ENCODE measurements at places on chromosomes 7 and 10.

GRCh38 chr10:605632-606325 lies 83.7 kb downstream of the DIP2C start:
- DNase-seq: no peak

DNA sequence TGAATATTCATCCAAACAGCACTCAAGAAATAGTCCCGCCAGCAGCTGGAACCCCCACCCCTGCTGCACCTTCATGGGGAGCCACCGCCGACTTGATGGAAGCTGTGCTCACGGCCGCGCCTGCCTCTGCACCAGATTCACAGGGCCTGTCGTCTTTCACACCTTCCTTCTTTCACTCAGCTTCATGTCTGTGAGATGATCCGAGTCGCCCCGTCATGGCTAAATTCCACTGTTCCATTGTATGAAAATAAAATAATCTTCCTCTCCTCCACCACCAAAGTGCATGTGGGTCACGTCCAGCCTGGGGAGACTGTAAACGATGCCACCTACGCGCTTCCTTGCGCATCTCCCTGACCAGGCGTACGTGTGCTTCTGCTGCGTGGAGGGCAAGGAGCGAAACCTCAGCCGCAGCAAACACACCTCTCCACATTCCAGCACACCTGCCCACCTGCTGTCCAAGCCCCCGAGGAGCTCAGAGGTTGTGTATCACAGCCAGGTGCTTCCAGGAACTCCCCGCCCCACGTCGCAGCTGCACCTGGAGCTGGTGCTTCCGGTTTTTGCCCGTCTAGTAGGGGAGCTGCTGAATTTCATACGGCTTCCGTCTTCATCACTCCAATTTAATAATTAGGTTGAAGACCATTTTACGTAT lies 137.0 kb downstream of the PTPRN2 start:
- no peak for DNase-seq

DNA sequence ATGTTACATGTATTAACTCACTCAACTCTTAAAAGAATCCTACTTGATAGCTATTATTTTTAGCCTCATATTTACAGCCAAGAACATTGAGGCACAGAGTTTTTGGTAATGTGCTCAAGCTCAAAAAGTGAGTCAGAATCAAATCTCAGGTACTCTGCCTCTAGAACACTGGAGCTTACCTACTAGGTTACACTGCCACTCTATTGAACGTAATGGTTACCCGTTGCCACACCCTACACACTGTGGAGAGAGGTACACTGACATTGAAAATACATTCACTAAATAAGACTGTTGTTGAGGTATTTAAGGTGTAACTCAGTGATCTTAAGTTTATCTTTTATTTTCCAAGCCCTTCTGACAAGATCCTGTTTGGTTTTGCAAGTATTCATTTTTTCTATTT lies 17.9 kb downstream of the SLC26A3 start:
- DNase-seq: no peak

DNA sequence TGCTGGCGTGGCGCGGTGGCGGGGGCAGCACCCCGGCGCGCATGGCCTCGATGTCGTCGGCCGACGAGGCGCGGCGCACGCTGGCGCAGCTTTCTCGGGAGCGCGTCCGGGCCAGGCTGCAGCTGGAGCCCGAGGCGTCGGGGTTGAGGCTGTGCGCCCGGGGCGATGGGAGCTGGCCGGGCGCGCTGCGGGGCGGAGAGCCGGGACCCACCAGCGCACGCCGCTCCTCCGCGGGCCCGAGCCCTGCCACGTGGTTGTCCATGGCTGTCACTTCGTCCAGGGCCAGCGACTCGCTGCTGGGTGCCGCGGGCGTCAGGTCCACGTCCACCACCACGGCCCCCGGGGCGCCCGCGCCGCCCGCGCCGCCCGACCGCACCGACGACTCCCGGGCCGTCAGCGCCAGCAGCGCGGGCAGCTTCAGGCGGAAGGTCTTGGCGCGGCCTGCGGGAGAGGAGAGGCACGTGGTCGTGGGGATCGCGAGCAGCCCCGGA lies 20.0 kb downstream of the KCNH2 start:
- DNase-seq: no peak

DNA sequence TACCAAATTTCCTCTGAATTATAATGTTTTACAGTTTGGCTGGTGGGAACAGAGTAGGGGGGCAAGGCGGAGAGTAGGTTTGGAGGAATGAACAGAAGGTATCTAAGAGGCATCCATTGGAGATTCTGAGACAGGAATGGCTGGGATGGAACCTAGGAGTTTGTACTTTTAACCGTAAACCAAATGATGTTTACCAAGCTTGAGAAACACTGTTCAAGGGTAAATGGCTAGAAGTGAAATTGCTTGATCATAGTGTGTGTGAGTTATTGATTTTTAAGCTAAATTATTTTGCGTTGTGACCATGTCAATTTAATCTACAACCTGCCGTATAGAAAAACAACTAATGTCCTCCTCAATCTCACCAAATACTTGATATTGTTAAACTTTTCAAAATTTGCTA lies 306.4 kb upstream of the PHYHIPL start:
- DNase-seq: no peak

DNA sequence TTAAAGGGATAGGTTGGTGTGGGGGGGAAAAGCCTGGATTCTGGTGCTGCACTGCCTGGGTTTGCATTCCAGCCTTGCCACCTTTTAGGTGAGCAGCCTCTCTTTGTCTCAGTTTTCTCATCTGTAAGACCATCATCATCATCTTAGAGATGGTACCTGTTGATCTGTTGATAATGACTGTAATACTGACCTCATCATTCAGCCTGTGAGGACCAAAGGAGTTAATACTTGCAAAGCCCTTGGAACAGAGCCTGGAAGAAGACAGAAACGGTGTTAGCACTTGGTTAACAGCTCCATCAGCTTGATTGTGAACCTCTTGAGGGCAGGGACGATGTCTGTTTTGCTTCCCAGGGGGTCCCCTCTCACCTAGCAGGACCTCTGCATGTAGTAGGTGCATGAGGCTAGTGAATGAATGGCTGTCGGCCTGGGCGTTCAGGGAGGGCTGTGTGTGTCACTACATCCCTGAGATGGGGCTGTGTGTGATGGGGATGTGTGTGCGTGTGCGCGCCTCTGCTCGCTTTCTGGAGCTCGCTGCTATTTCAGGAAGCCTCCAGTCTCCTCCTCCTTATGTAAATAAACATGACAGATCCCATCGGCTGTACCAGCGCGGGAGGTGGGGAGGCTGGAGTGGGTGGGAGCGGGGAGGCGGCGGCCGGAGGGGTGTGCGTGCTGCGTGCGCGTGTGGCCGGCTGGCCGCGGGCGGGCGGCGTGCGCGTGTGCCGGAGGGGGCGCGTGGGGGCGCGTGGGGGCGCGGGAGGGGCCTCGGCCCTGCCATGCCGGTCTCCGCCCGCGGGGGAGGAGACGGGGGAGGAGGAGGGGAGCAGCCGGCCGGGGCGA lies 61.2 kb downstream of the NEURL1 start:
- DNase-seq: no peak
